Activated naive CD8-positive, alpha-beta T cell treated with anti-CD3 and anti-CD28 coated beads, Interleukin-2, amount 10 ng/mL, durations not matched to agents 7 days and 5 days (primary cell): ENCODE measurements at places on chromosomes 1 and 21. TPM values are rescaled to one million over a fixed set of nuclear protein-coding genes. Genes with fewer than 3 reads are reported as not detected.

Gene FCGR1A
- 1.2 TPM for total RNA-seq

Gene RNF223
- not detected for total RNA-seq

Gene FAAH
- 6.9 TPM for total RNA-seq

Gene KDM5B
- 55.5 TPM for total RNA-seq

Gene DNM3
- total RNA-seq = 2.0 TPM

Gene GBP6
- 0.23 TPM for total RNA-seq

Gene UBL4B
- total RNA-seq = not detected

Gene SYF2
- 52.9 TPM for total RNA-seq

Gene PTGFR
- not detected for total RNA-seq

Gene SLC25A34
- total RNA-seq = 2.7 TPM

Gene PLEKHA6
- total RNA-seq = 0.77 TPM

Gene RGS8
- total RNA-seq = not detected

Gene SPRR3
- not detected for total RNA-seq

Gene SEC16B
- 0.42 TPM for total RNA-seq

Gene WLS
- total RNA-seq = not detected

Gene GJA5
- total RNA-seq = not detected

Gene C8B
- not detected for total RNA-seq

Gene OR6F1
- total RNA-seq = not detected

Gene ACOT11
- total RNA-seq = 1.0 TPM

Gene KRTAP11-1
- not detected for total RNA-seq

Gene AMPD1
- not detected for total RNA-seq

Gene OVAAL
- not detected for total RNA-seq

Gene C1orf185
- not detected for total RNA-seq

Gene MCOLN3
- total RNA-seq = 2.1 TPM

Gene LAPTM5
- 474 TPM for total RNA-seq

Gene GPR157
- total RNA-seq = 3.1 TPM

Gene TMEM52
- not detected for total RNA-seq

Gene SERPINC1
- total RNA-seq = not detected

Gene C1QTNF12
- 2.2 TPM for total RNA-seq
